ENCODE measurements at places on chromosomes 7 and 10.
A peak's percentile ranks its signal among the peaks of the same experiment; 100 is the strongest.

DNA sequence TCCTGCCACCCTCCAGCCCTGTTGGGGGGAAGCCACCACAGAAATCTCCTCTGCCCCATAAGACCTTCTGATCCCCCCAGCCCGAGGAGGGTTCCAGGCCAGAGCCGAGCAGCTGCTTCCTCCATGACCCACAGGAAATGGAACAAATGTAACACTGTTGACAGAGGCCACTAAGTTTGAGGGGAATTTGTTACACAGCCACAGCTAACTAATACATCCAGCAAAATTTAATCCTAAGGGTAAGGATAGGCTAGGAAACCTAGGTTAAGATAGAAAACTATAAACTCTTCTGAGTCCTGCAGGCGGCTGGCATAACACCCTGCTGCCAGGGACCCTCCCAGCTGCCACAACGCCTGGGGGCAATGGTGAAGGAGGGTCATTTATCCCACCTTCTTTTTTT is 66.8 kb upstream of the PDGFA start:
- H3K4me1 ChIP-seq, result peaks cover 32% of the 10 kb centered on the region
- H3K27ac ChIP-seq, result no peak overlapping the region
- H3K27me3 ChIP-seq, result no peaks in the 10 kb centered on the region
- DNase-seq, result no peak
- peaks cover 89% of the 10 kb centered on the region for H3K36me3 ChIP-seq
- no peak overlapping the region for H3K4me3 ChIP-seq

DNA sequence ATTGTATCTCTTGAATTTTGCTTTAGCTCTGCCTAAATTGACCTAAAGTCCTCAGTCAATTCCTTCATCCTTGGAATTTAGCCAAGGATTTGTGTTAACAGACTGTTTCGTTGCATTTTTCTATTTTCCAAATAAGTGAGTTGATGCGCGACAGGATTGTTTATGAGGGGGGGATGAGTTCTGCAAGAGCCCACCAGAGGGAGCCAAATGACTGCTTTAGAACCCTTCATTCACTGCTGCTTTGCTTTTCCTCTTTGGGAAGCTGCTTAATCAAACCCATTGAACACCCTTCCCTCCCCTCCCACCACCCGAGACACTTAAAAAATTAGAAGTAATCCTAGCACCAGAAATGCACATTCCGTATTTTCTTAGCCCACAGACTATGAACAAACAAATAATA is 33.7 kb upstream of the PTF1A start:
- peak; percentile 76 for DNase-seq
- H3K36me3 ChIP-seq, result no peaks in the 10 kb centered on the region
- peaks cover 2% of the 10 kb centered on the region for H3K27me3 ChIP-seq
- H3K27ac ChIP-seq, result no peak overlapping the region
- H3K4me1 ChIP-seq, result peaks cover 5% of the 10 kb centered on the region

DNA sequence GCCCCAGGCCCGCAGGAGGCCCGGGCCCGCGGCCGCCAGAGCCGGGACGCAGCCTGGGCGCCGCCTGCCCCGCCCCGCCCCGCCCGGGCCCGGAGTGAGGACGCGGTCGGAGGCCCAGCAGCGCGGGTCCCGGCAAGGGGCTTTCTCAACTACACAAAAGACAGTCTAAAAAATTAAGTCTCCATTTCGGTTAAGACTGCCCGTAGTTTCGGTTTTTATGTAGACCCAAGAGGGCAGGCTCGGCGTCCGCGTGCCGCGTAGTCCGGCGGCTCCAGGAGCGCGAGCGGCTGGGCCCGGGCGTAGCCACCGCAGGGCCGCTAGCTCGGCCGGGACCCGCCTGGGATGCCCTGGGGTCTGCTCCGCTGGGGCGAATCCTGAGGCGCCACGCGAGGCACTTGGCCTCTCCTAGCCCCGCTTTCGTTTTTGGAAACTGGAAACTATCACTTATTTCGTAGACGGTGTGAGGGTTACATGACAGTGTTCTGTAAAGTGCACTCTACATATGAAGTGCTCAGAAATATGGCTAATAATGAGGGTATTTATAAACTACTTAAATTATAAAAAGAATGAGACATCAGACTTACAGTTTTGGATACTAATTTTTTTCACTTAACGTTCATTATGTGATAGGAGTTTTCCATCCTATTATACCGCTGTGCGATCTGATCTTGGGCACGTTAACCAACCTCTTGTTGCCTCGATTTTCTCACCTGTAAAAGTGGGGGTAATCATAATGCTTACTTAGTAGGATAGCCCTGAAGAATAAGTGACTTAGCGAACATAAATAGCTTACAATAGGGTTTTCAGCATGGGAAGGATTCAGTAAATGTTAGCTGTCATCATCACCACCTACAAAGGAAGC is 573 bp downstream of the BLVRA start:
- peak overlapping the region; percentile 49 for H3K4me3 ChIP-seq
- peak; percentile 39 for DNase-seq
- H3K27me3 ChIP-seq, result no peaks in the 10 kb centered on the region
- peak overlapping the region; percentile 15 for H3K27ac ChIP-seq

DNA sequence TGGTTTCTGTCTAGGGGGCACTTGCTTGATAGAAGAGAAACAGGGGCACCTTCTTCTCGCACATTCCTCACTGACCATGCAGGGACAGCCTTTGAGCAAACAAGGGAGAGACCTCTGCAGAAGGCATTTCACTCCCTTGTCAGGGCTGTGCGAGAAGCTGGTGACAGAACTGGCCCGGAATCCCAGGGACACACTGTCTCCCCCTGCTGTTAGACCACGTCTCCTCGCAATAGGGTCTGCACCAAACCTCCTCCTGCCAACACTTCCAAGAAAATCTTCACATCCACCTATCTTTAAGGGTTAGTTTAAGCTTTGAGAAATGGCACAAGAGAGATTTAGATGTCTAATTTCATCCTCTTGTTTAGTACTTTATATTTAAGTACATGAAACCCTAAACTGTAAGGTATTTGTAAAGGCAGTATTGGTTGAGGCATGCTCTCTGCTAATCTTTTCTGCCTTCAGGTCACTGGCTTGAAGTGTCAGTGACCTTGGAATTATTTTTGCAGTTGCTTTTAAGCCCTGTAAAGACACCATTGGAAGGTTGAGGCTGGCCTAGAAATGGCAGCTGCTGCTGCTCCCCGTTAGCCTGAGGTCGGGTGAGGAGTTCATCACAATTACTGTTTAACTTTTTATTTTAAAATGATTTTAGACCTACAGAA is 37.0 kb downstream of the RBM20 start:
- H3K27me3 ChIP-seq, result no peaks in the 10 kb centered on the region
- peaks cover 16% of the 10 kb centered on the region for H3K4me1 ChIP-seq
- no peak overlapping the region for H3K4me3 ChIP-seq
- DNase-seq, result peak; percentile 54
- no peak overlapping the region for H3K27ac ChIP-seq
- no peaks in the 10 kb centered on the region for H3K36me3 ChIP-seq

DNA sequence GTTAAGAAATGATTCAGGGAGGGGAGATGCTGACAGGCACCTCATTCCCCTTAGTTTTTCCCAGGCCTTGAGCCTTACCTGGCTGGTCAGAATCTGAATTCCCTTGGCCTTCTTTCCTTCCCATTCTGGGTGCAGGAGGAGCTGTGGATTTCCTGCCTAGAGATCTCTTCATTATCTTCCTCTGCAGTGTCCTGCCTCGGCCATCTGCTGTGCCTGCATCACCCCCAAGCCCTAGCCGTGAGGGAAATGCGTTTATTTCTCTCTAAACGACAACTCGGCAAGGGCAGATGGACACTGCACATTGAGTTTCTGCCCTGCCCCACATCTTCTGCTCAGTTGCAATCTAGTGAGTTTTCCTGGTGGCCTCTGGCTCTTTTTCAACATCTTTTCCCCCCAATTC is 26.7 kb downstream of the ZCWPW1 start:
- H3K4me1 ChIP-seq, result peaks cover 5% of the 10 kb centered on the region
- peaks cover 4% of the 10 kb centered on the region for H3K36me3 ChIP-seq
- no peaks in the 10 kb centered on the region for H3K27me3 ChIP-seq
- no peak overlapping the region for H3K27ac ChIP-seq
- no peak overlapping the region for H3K4me3 ChIP-seq
- DNase-seq, result no peak

DNA sequence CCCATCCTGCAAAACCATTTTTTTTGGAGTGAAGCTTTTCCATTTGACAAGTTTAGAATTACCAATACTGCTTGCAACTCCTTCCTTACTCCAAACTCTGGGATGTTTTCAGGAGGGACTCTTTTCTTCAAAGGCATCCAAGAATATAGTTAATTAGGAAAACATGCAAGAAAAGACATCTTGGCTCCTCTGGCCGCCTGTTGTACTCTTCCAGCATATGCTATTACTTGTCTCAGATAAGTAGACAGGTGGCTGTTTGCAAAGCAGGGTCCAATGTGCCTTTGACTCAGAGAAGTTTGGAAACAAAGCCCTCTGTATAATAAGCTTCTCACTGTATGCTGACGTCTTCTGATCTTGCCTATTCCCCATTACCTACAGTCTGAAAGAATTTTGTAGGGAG is 746.5 kb downstream of the AUTS2 start:
- no peak overlapping the region for H3K27ac ChIP-seq
- H3K4me1 ChIP-seq, result no peaks in the 10 kb centered on the region
- H3K36me3 ChIP-seq, result no peaks in the 10 kb centered on the region

Data from spinal cord (tissue), 10 donors.